Fibroblast of skin of left quadriceps (primary cell): ENCODE measurements at places on chromosomes 11 and 22.

GRCh38 chr11:85809191-85809590, 1.8 kb downstream of the SYTL2 start:
- no peak for DNase-seq

DNA sequence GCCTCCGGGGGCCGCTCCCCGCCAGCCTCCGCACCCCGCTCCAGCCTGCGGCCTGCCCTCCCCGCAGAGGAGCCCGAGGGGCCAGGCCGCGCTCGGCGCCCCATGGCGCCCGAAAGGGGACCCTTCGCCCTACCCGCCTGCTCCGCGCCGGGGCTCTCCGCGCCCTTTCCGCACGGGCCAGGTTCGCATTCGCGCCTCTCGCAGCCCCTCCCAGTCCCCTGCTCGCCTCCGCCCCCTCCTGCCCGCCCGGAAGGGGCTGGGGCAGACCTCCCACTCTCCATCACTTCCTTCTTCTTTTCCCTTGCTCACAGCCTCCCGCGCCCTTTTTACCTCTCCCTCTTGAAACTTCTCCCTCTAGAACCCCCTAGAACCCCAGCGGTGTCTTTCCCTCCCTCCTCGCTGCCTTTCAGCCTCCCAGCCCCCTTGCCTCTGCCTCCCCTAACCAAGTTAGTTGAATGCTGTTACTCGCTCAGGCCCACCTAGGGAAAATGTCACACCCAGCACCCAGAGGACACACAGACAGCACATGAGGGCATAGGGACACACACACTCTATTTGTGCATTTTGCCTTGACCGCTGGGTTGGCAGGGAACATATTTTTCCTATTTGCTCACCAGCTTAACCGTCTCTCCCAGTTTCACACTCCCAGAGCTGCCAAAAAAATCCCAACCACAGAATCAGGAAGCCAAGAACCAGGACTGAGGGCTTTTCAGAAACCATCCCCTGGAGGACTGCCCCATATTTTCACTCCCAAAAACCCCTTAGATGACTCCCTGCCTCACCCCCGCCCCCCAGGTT, at the start of gene SLC43A3:
SLC43A3 (minus strand) TSS at position 193 of the 798 bp plus-strand sequence. CDS start 949 bp downstream, outside the sequence.
- DNase-seq: peak; percentile 84

GRCh38 chr22:48135592-48135991, 1373.1 kb downstream of the TBC1D22A start:
- DNase-seq: no peak

GRCh38 chr11:2389377-2390026, 11.0 kb upstream of the TSSC4 start:
- no peak for DNase-seq

- no peak for DNase-seq
Measured at GRCh38 chr22:33841281-33842005, 78.8 kb downstream of the LARGE1 start.

GRCh38 chr22:17097062-17097461, 12.3 kb downstream of the IL17RA start:
- DNase-seq: no peak

- no peak for DNase-seq
Measured at GRCh38 chr11:95595973-95596489, 193.6 kb downstream of the FAM76B start.

GRCh38 chr11:13033760-13034533, 24.8 kb downstream of the RASSF10 start:
- DNase-seq: no peak
